ENCODE measurements at places on chromosomes 4 and X.

DNA sequence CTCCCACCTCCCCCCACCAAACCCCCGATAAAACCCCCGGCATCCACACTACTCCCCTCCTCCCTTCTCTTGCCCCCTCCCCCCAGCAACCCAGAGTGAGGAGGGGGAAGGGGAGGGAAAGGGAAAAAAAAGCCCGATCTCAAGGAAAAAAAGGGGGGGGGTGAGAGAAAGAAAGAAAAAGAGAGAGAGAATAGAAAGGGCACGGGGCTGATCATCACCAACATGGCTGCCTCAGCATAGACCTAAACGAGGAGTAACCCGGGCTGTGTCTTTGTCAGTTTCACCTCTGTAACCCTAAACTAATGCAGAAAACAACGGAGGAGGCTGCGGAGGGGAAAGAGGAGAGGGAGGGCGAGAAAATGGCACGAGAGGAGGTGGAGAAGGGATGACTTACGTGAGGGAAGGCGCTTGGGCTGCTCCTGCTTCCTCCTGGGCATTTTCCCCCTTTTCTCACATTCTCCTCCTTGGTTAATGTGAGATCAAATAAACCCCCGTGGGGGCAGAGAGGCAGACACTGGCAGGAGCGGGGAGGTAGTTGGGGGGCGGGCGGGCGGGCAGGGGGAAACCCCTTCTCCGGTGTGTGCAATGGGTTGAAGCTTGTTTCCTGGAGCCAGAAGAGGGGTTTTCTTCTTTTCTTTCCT, 532 bp downstream of the ZNF827 start:
- DNase-seq: peak; percentile 2

- no peak for DNase-seq
Observed at GRCh38 chr4:23429497-23429896, 460.4 kb downstream of the PPARGC1A start.

DNA sequence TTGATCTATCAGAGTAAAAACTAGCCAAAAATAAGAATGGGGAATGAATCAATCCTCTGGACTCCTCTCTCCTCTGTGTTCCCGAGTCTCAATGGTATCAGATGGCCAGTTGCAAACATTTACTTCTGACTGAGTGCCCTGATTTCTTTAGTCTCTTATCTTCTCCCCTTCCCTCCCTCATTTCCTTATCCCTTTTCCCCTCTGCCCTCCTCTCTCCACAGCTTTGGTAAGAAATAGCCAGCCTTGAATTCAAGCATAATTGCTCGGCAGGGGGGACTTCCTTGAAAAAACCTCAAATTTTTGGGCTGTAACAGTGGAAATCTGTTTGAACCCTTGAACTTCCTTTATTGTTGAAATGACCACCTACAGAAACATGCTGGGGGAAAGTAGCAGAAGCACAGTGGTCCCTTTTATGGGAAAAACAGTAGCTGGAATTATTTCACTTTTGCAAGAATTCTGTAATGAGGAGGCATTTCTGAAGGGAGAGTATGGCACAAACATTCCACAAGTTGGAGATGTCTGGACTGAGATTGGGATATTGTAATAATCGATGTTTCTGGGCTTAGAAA, 40.3 kb downstream of the NHS start:
- no peak for DNase-seq

DNA sequence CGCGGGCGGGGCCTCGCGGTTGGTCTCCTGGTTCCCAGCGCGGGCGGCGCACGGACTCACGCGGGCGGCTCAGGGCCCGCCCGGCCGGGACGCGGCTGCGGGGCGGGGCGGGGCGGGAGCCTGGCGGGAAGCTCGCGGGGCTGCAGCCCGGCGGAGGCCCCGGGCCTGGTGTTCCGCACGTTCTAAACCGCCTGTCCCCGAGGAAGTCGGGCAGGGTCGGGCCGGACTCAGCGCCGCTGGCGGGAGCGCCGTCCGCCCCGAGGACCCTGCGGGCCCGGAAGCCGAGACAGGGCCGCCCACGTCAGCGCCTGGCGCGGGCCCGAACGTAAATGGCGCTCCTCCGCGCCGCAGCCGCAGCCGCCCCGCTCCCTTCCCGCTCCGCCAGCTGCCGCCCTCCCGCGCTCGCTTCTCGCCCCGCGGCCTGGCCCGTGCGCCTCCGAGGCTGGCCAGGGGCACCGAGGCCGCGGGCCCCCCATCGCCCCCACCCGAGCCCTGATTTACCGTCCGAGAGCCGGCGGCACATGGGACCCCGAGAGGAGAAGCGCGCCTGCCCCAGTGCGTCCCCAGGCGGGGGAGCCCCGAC, 309 bp upstream of the CTBP1 start:
- DNase-seq: peak; percentile 74

DNA sequence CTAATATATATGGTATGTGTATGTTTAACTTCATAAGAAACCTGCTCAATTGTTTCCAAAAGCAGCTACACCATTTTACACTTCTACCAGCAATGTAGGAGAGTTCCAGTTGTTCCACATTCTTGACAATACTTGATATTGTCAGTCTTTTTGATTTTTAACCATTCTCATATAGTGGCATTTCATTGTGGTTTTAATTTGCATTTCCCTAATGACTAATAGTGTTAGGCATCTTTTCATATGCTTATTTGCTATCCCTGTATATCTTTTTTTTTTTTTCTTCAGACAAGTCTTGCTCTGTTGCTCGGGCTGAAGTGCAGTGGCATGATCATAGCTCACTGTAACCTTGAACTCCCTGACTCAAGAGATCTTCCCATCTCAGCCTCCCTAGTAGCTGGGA, 58.2 kb upstream of the TRIM2 start:
- DNase-seq: no peak

GRCh38 chr4:1091561-1091995, 21.8 kb downstream of the RNF212 start:
- no peak for DNase-seq

- no peak for DNase-seq
Observed at GRCh38 chrX:13022926-13023325, 21.5 kb downstream of the FAM9C start.

DNA sequence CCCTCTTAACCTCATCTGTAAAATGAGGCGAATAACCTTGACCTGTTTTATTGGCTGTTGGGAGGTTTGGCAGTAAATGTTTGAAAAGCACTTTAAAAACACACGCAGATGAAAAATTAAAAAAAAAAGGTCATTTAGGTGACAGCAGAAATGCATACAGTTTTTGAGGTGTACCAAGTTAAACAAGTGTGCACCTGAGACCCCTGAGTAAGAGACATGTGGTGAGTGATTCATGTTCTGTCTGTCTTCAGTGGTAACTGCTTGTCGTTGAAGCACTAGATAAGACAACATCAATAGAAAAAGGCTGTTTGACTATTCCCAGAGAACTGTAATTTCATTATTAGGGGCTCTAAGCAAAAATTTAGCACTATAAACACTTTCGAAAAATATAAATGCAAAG, 608.4 kb upstream of the PITX2 start:
- no peak for DNase-seq

GRCh38 chr4:69764311-69764710, 3.9 kb upstream of the SULT1B1 start:
- no peak for DNase-seq

GRCh38 chr4:107913283-107913899, 18.0 kb upstream of the CYP2U1 start:
- no peak for DNase-seq

DNA sequence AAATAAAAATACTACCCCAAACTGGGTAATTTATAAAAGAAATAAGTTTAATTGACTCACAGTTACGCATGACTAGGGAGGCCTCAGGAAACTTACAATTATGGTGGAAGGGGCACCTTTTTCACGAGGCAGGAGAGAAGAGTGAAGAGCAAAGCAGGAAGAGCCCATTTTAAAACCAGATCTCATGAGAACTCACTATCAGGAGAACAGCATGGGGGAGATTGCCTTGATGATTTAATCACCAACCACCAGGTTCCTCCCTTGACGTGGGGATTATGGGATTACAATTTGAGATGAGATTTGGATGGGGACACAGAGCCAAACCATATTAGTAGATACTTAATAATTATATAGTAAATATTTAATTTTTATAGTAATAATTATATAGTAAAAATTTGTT, 10.1 kb downstream of the CISD2 start:
- DNase-seq: no peak

DNA sequence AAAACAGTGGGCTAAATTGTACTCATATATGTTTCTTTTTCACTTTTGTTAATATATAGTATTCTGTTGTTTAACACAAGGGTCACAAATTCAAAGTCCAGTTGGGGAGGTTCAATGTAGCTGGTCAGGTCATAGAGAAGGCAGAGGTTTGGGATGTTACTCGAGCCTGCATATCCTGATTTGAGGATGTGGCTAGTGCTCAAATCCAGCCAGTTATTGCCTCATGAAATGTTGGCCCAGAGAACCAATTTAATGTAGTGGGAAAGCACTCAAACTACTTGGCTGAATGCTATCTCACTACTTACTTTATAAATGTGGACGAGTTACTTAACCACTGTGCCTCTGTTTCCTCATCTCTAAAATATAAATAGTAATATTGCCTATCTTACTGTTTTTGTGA, 12.5 kb downstream of the USO1 start:
- DNase-seq: no peak

- no peak for DNase-seq
Observed at GRCh38 chr4:183384516-183384915, 59.9 kb upstream of the CDKN2AIP start.

DNA sequence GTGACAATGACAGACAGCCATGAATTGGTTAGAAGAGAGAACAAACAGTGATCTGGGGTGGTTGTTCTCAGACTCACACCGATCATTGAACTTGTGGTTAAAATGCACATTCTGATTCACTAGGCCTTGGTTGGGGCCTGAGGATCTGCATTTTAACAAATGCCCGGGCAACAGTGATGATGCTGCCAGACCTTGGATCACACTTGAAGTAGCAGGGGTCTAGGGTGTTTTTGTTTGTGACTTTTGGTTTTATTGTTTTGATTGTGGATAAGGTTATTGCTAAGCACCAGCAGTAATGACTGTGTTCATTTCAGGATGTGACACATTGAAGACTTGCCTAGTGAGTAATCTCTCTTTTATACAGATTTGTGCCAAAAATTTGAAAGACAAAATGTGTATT, 36.5 kb downstream of the TXLNG start:
- no peak for DNase-seq

- DNase-seq: no peak
Observed at GRCh38 chrX:51853251-51853650, 40.2 kb upstream of the MAGED1 start.

GRCh38 chrX:136067097-136067496, 80.2 kb upstream of the FHL1 start:
- DNase-seq: no peak

DNA sequence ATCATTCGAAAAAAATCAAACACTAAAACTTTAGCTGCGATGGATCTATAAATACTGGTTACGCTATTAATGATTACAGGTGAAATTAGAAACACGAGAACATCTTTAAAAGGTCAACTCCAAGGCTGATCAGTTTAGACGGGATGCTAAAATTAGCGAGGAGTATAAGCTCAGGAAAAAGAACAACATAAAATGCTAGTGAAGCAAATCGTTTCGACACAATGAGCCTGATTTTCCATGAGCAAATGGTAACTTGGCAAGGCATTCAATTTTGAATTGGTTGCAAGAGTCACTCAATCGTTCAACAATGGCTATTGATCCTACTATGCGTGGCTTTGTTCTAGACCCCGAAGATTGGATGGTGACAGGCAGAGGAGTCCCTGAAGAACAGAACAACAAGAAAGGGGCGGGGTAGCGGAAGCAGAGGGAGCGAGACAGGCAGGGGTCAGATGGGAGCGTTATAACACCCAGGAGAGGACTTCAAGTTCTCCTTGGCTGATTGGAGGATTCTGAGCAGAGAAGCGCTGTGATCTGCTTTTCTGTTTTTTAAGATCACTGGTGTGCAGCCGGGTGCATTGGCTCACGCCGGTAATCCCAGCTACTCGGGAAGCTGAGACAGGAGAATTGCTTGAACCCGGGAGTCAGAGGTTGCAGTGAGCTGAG, 146.5 kb downstream of the RBM47 start:
- DNase-seq: no peak

DNA sequence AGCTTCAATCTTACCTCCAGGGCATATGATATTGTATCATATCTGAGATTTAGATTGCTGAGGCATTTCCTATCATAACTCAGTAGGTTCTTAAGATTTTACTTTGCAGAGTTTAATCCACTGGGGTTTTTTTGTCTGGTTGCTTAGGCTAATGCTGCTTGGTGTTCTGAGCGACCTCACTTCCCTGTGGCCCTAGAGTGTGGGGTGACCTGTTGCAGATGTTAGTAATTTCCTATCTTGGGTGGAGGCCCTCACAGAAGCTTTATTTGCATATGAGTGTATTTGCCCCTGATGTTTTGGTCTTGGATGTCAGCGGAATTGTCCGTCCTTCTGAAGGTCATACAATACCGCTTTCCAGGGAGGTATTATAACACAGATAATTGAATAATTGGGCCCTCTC, 137.1 kb downstream of the NDST3 start:
- no peak for DNase-seq

DNA sequence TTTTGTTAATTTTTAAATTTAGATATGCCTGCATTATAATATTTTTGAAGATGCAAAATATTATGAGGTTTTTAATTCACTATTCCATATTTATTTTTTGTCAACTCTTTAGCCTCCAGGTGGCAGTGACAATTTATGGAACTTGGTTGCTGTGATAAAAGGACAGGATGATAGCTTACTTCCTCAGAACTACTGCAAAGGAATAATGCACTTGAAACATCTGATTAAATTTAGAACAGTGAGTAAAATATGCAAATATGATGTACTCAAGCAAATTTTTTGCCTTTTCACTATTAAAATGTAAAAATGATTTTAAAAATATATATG, 45.1 kb downstream of the SPATA4 start:
- DNase-seq: no peak

DNA sequence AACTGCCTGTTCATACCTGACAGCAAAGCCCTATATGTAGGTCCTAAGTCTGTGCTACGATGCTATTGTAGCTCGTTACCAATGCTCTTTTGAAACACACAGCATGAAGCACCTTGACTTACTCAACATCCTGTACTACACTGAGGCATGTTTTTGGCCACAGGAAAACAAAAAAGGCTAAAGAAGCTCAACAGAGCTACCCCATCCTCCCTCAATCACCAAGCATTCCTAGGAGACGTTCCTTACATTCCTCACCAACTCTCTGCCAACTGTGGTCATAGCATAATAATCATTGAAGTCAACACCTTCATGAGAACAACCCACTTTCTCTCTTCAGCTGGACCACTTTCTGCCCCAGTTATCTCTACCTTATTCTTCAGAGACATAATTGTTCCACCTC, 73.7 kb upstream of the SLC25A43 start:
- no peak for DNase-seq

DNA sequence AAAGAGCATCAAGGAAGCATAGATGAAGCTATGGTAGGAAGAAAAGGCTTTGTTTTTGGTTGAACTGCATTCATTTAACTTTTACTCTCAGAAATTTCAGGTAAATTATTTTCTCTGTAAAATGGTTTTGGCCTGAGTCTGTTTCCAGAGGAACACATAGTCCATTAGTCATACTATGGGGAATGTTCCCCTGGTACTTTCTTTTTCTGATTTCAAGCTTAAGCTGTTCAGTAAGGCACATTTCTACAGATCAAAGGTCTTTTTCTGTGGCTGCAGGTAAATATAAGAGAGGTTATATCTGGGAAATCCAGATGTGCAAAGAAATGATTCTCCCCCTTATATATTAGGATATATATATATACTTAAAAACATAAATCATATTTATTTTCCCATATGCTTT, 1744.4 kb upstream of the ADGRL3 start:
- no peak for DNase-seq
